GOT3 (cell line): ENCODE measurements at places on chromosomes 1 and 21.

DNA sequence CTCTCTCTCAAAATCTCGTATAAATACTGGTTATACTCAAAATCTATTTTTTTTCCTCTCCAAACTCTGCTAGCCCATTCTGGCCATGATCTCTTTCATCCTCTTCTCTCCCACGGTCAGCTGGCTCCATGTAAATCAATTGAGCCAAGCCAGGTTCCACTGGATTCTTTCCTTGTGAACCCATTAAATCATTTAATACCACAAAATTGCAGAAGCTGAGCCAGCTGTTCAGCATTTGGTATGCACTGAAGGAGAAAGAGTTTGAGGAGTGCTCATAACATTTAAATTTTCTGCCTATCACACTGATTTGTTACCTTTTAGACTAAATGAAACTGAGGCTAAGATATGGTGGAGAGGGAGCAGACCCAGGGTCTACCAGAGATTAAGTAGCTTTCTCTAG is 29.1 kb upstream of the TADA1 start:
- no peak for DNase-seq

DNA sequence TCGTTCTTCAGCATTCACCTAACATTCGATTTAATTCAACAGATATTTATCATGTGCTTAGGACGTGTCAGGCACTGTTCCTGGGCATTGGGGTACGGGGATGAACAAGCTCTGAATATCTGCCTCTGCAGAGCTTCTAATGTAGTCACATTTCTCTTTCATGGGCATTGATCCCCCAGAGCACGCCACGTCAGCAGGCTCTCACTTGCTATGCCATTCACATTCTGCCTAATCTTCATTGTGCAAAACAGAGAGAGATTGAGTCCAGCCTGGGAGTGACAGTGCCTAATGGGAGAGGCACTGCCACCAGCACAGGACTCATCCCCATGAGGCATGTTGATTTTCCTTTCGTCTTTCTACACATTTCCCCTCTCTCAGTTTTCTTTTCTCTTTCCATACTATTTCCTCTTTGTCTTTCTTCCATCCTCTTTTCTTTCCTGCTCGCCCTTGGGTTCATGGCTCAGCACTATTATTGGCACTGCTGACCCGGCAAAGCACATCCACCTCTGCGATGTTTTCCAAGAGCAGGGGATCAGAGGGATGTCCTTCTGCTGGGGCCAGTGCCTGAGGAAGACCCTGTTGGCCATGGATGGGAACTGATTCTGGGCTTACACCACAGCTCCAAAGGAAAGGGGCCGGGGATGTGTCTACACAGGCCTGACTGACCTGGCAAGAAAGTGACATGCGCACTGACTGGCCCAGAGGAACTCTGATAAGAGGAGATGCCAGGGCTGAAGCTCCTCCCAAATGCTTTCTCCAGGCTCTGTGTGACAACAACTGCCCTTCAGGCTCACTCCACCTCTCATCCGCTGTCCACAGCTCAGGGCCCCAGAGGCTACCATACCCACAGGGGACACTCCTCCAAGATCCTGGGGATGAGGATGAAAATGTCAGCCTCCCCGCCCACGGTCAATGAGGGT is 195.9 kb downstream of the TOMM20 start:
- no peak for DNase-seq

- no peak for DNase-seq
Measured at GRCh38 chr1:6010554-6010953, 18.3 kb upstream of the NPHP4 start.

DNA sequence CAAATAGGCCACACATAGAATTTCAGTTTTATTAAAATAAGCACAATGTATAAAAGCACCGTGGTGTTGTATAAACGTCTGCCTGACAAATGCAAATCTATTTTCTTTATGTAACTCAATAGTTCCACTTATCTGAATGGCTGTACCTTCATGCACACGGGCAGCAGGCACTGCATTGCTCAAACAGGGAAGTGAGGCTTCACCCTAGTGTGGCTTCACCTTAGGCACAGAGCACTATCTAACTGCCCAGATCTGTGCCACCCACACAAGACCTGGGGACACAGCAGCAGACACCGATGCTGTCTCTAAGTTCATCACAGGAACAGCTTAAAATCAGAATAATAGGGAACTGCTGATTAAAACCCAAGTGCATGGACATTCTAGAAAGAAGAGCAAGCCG is 6.0 kb upstream of the KNCN start:
- no peak for DNase-seq

DNA sequence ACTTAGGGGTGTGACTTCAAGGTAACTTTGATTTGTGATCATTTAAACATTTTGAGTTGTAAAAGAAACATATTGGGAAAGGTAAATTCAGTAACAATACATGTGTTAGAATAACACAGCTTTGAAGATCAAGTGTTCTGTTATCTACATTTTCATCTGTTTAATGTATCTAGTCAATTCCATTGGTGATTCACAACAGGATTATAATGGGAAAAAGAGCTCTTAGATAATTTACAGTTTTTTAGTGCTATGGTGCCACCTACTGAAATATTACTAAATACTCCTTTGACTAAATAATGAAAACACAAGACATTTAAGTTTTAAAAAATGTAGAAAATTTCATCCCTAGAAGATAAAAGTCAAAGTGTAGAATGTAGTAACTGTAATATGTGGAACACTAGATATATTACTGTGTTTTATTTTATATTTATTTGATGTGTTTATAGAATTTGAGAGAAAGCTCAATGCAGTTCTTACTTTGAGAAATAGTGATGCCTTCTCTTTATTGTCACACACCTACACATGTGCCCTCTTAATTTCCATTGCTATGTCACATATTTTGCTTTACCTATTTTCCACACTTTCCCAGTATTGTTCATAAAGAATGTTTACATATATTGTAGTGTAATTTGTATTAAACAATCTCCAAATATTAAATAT is 47.4 kb downstream of the PTPRC start:
- DNase-seq = no peak

DNA sequence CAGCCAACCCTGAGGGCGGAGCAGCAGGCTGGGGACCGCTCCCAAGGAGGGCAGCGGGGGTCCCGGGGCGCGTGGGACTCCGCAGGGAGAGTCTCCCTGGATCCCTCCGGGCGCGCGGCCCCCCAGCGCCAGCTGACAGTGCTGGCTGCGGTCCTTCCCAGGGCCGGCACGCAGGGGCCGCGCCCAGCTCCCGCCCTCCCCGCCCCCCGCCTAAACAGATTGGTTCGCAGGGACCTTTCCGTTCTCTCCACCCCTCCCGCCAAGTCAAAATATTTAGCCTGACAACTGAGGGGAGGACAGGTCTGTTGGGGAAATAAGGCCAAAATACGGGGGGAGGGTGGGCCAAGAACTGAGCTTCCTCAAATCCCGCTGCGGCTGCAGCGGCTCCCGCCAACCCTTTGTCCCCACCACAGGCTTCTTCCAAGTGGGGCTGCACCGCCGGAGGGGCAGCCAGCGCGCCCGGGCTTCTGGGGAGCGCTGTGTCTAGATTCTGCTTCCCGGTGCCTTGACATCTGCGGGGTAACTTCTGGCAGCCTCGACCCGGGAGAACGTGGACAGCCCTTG is at the start of gene INSRR:
Gene INSRR (minus strand): TSS at position 159 of the 564 bp plus-strand sequence. CDS start 496 bp downstream, outside the sequence.
- no peak for DNase-seq

- no peak for DNase-seq
Measured at GRCh38 chr1:69123486-69123885, 444.2 kb upstream of the LRRC7 start.

GRCh38 chr1:185324118-185324517 is 7.1 kb upstream of the IVNS1ABP start:
- DNase-seq = no peak
